ENCODE measurements at places on chromosomes 12 and 14.

DNA sequence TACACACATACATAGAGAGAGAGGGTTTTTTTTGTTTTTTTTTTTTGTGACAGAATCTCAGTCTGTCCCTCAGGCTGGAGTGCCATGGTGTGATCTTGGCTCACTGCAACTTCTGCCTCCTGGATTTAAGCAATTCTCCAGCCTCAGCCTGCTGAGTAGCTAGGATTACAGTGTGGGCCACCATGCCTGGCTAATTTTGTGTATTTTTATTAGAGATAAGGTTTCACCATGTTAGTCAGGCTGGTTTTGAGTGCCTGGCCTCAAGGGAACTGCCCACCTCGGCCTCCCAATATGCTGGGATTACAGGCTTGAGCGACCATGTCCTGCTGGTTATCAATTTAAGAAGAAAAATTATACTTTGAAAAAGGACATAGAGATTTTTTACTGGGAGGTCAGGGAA, 710.6 kb downstream of the SLC6A15 start:
- no peak for DNase-seq

DNA sequence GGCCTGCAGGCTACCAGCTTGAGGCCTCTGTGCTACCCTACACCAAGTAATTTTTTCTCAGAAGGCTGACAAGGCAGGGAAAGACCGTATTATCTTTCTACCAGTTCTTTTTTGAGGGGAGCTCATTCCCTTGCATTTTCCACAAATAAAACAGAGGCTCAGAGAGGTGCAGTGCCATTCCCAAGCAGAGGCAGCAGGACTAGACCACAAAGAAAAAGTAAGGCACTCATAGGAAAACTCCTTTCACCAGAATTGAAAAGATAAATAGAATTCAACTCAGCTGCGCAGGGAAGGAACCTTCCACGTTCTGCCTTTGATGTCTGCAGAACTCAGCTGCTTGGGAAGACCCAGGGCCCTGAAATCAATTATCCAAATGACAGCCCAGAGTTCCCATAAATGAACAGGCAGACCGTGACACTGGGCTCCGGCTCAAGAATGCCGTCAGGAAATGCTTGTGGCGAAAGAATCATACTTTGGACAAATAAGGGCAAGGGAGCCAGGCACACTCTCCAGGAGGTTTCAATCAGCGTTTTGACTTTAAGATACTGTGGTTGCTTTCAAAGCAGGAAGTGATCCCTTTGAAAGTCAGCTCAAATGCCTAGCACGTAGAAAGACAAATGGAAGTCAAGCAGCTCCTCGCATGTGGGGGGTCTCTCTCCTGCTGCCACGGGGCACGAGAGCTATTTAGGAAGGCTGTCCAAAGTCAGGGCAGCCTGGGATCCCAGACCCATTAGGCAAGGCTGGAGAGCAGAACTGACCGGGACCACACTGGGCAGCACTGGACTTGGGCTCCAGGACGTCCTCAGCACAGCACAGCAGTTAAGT, 14.0 kb downstream of the KCTD10 start:
- no peak for DNase-seq

- DNase-seq, result no peak
Measured at GRCh38 chr12:20125276-20125798, 243.0 kb upstream of the PDE3A start.

GRCh38 chr14:85483037-85483436, 46.9 kb upstream of the FLRT2 start:
- no peak for DNase-seq

DNA sequence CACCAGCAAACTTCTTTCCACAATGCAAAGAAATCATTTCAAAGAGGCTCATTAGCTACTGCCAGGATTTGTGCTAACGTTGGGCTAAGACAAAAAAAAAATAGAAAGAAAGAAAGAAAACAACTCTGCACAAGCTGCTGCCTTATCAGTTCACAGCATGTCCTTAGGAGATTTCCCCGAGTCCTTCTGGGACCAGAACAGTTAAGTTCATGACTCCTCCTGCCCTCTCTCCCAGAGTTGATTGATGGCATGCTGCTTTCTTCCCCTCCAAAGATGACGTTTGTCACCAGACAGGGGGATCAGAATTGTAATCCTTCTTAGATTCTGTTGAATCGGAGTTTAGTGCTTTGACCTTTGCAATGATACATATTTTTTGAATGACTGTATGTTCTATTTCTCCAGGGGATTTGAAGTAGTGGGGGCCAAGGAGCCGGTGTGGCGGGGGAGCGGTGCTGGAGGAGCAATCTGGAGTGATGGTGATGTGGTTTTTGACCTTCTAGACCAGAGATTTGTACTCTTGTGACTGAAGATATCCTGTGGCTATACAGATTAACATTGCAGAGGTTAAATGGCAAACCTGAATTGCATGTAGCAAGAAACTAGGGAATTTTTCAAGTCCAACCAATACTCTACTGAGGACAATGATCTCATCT, 409.2 kb upstream of the TMPO start:
- no peak for DNase-seq

GRCh38 chr12:4143896-4144295, 129.7 kb upstream of the CCND2 start:
- no peak for DNase-seq

GRCh38 chr14:53884601-53885000, 72.0 kb downstream of the BMP4 start:
- no peak for DNase-seq

- no peak for DNase-seq
Measured at GRCh38 chr14:38137005-38137404, 70.7 kb upstream of the SSTR1 start.

DNA sequence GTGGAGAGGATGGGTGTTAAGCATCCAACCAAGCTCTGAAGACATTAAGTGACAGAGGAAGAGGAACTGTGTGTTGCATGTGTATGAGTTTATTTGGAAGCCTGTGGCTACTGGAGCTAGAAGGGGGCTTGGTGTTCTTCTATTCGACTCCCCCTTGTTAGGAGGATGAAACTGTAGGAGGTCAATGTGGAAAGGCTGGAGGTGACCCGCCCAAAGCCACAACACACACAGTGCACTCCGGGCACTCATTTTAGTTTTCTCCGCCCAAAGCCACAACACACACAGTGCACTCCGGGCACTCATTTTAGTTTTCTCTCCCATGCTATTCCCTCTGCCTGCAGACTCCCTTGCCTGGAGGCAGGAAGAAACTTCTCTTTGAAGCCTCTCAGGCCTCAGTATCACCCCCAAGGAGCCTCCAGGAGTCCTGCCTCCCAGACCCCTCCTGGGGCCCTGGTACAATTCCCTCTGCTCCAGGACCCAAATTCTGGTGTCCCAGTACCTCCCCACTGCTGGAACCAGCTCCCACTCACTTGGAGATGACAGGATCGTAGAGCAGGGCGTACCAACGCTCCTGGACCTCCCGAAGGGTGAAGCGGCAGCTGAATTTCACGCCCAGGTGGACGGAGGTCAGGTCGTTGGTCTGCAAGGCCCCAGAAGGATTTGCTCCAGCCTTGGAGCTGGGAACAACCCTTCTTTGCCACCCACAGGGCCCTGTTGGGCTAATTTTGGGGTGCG, 3.8 kb downstream of the MCRS1 start:
- no peak for DNase-seq

GRCh38 chr12:27988594-27989233, 16.2 kb upstream of the PTHLH start:
- DNase-seq, result no peak

DNA sequence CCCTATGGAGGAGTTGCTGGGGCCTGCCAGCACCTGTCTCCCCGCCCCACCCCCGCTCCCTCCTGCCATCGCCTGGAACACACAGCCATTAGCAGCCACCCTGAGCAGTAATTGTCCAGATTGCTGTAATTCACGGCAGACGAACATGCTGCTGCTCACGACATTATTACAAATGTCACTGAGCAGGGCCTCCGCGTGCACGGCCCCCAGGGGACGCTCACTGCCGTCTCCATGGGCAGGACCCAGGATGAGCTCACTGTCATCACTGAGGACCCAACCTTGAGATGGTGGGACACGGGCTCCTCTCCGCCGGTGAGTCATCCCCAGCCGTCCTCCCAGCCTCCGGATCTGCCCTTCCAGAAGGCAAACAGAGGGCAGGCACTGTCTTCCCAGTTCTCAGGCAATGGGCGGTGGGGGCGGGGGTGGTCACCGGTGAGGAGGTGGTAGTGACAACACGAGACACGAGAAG, 100.4 kb downstream of the RFLNA start:
- DNase-seq, result no peak

- DNase-seq, result peak; percentile 14
Measured at GRCh38 chr14:104557086-104557485, 22.5 kb upstream of the C14orf180 start.

DNA sequence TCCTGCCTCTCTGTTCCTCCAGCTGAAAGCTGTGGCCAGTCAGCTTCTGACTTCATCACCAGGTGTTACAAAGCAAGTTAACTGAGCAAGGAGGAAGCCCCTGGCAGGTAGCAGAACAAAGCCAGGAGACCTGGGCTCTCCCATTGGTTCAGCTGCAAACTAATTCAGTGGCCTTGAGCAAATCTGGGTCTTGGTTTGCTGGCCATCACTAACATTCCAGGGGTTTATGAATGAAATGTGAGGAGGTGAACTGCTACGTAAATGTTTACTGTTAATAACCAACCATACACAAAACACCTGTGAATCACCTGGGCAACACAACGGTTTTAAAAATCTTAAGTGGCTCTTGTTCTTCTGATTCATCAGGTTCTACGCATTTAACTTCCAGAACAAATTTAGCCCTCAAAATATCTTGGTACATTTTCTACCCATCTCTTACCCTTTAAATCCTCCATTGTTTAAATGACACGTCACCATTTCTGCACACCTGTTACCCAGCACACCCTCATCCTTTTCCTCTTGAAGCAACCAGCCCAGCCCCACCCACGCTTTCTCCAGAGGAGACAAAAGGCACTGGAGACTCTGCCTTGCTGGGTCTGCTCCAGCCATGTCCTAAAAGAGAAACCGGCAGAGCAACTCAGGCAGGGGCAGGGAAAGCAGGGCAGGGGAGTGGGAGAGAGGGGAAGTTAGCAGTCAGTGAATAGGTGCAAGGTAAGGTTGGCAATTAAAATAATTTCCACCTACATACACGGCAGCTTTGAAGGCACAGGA, 49.3 kb upstream of the TSPAN11 start:
- no peak for DNase-seq

DNA sequence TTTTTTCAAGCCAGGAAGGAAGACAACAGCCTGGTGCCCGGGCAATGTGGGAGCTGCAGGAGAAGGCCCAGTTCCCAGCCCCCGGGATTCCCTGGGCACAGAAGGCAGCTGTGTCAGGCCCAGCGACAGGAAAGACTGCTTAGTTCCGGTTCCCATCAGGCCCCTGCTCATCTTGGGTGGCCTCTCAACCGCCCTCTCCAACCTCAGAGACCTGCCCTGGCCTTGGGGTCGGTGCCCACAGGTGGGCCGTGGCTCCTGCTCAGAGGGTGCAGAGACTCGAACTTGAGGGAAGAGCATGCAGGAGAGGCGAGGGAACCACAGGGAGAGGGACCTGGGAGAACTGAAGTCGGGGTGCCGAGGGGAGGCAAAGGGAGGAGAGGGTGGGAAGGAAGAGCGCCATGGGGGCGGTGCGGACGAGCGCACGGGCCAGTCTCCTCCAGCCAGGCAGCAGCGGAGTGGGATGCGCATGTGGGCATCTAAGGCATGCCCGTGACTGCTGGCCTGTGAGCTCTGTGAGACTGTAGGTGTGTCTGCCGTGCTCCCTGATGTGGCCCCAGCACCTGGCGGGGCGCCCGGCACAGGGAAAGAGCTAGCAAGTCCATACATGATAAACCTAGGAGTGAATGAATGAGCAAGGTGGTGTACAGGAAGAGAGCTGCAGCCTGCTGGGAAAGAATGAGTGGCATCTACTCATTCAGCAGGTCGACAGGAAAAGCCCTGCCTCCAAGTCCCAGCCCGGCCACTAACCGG, 42.7 kb downstream of the SSH1 start:
- DNase-seq, result no peak

DNA sequence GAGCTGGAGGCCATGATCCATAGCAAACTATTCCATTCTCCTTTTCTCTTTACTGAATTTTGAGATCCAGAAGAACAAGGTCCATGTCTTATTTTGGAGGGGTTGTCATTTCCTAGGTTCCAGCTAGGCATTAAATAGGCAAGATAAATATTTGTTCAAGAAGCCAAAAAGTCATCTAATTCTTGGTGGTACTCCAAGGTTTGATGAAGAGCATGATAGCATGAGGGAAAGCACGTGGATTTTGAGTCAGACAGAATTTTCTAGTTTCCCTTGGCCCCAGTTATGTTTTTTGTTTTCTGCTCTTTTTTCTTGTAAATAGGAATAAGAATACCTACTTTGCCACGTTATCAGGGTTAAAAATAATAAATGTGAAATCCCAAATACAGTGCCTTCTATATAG, 25.5 kb upstream of the FRMD6 start:
- DNase-seq, result no peak

DNA sequence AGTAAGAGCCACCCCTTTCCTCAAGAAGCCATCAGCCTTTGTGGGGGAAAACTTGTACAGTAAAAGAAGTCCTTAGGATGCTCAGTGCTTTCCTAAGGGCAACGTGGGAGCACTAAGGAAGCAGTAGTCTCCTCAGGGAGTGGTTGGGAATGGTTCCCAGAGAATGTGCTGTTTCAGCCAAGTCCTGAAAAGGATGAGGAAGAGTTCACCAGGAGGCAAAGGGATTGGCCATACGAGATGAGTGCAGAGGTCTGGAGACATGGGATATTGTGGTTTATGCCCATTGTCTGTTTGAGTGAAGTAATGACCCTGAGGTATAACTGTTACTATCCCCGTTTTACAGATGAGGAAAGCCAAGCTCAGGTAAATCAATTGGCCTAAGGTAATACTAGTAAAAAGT, 86.0 kb upstream of the ATF1 start:
- DNase-seq, result no peak

- no peak for DNase-seq
Measured at GRCh38 chr12:48183876-48184548, 568 bp downstream of the CCDC184 start.

GRCh38 chr12:113315358-113315757, 19.6 kb downstream of the SLC8B1 start:
- no peak for DNase-seq

DNA sequence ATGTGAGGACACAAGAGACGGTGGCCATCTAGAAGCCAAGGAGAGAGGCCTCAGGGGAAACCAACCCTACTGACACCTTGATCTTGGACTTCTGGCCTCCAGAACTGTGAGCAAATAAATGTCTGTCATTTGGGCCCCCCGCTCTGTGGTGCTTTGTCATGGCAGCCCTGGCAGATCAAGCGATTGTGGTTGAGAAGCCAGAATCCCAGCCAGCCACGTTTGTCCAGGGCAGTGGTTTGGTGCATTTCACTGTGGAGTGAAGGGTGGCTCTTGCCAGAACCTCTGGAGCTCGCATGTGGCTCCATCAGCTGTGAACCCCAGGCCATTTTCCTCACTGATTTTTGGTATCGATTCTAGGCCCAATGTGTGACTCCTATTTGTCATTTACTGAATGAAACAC, 404.9 kb downstream of the BCL11B start:
- no peak for DNase-seq

All from CD4-positive, alpha-beta T cell treated with Interleukin-15 for 1 hour (primary cell).